Smooth muscle cell of the pulmonary artery (primary cell): ENCODE measurements at places on chromosomes 5 and 9. TPM values are rescaled to one million over a fixed set of nuclear protein-coding genes. Genes with fewer than 3 reads are reported as not detected.

NFIB gene
- total RNA-seq, result 39.1 and 79.4 TPM in 2 replicates

PHF24 gene
- total RNA-seq, result 0.07 and 0.10 TPM in 2 replicates

NEURL1B gene
- total RNA-seq, result 2.1 and 11.3 TPM in 2 replicates

AGXT2 gene
- total RNA-seq, result not detected in 2 replicates

POU5F2 gene
- 1.1 and 1.2 TPM in 2 replicates for total RNA-seq
